ENCODE measurements at places on chromosomes 7 and 10.

- DNase-seq = no peak
Measured at GRCh38 chr7:25967278-25968204, 184.5 kb upstream of the NFE2L3 start.

DNA sequence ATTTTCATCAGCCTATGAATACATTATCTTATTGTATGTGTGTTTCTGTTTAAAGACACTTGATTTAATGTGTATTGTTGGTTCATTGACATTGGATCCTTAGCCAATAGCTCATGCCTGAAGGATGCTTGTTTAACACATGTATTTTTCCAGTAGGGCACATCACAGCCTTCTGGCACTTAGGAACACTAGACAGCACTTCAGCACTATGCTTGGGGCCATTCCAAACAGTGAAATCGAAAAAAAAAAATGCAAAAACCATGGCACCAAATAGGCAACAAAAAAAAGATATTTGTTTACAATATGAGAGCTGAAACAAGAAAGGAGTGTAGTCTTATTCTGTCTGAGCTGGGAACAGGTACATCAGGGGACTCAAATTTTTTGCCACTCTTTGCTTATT, 262.8 kb downstream of the SLC25A13 start:
- no peak for DNase-seq

DNA sequence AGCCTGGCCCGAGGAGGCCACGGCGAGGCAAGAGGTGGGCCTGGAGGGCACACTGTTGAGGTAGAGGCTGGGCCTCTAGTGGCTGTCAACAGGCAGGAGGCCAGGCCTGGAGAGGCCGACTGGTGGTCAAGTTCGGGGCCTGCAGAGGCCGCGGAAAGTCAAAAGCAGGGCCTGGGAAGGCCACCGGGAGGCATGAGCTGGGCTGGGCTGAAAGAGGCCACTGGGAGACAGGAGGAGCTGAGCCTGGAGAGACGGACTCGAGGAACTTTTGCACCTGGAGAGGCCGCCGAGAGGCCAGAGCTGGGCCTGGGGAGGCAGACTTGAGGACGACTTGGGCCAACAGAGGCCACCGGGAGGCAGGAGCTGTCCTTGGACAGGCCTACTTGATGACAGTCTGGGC, 321.2 kb downstream of the ZNF479 start:
- DNase-seq = no peak

DNA sequence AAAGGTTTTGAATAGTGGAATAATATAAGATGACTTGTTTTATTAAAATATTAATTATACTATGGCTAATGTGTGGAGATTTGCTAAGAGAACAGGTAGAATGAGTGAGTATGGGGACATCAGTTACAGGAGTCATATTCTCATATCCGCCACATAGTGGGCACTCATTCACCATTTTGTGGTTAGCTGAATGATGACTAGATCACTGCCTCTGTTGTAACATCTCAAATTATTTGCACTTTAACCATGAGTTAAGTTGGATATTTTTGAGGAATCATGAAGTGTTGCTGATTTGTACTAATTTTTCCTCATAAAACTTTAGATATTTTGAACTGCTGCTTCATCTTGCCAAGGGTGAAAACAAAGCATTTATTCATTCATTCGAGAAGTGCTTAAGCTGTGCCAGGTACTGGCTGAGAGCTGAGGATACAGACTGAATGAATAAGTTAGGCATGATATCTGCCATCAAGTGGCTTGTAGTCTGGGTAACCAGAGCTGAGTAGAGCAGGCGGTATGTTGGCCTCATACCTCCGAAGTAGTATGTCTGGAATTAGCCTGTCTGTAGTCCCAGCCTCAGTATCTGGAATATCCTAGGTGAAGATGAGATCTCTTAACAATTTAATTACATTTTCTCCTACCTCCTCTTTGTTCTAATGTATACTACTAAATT, 100.5 kb downstream of the ZEB1 start:
- no peak for DNase-seq

DNA sequence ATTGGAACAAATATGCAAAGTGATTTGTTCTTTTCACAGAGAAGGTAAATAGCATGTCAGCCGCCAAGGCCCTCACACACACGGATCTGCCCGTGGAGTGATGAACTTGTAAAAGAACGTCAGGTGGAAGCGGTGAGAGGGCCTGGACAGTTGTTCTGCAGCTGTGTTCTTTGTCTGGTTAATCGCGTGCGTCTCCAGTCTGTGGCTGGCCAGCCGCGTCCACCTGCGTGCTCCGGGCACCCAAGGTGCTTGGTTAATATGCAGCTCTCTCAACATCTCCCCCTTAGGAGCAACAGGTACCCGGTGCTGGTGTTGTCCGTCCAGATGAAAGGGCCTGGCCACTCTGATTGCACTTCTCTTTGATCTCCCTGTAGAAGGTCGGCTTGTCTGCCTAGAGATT, 162.9 kb downstream of the MGMT start:
- DNase-seq = no peak

GRCh38 chr10:32959006-32959920, 1.2 kb upstream of the ITGB1 start:
- no peak for DNase-seq

DNA sequence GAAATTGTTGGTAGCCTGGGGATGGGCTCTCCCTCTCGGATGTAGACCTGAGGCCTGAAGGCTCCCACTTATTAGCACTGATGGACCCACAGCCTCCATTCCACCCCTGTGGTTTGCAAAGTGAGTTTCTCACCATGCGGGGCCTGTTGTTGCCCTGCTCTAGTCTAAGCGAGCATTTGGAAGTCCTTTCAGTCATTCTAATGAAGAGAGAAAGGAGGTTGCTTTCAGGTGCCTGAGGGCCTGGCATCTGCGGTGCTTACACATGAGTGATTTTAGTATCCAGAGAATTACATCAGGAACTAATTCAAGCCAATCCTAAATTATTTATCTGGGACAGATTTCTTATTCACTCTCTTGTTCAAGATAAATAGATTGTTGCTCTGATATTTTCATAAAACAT, 61.6 kb downstream of the NAMPT start:
- no peak for DNase-seq

- no peak for DNase-seq
Measured at GRCh38 chr7:9711259-9711918, 1262.3 kb upstream of the PHF14 start.

- DNase-seq = no peak
Measured at GRCh38 chr7:134669845-134670373, 23.3 kb downstream of the BPGM start.

- DNase-seq = no peak
Measured at GRCh38 chr10:30862486-30862885, 169.2 kb downstream of the ZNF438 start.

DNA sequence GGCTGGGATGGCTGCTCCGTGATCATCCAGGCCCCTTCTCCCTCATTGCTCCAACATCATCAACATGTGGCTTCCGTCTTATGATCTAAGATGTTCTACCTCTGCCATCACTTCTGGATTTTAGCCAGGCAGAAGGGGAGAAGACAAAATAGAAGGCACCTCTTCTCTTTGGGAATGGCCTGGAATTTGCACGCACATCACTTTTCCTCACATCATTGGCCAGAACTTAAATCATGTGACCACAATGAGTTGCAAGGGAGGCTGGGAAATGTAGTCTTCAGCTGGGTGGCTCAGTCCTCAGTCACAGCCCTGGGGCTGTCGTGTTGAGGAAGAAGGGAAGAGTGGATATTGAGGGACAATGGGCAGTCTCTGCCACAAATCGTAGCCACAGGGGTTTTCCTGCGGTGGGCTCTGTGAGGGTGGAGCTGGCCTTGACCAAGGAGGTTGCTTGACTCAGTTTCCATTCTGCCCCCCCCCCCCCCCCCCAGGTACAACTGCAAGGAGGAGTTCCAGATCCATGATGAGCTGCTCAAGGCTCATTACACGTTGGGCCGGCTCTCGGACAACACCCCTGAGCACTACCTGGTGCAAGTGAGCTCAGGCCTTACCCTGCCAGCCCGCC, 50.3 kb downstream of the PALD1 start:
- DNase-seq = peak; percentile 23

DNA sequence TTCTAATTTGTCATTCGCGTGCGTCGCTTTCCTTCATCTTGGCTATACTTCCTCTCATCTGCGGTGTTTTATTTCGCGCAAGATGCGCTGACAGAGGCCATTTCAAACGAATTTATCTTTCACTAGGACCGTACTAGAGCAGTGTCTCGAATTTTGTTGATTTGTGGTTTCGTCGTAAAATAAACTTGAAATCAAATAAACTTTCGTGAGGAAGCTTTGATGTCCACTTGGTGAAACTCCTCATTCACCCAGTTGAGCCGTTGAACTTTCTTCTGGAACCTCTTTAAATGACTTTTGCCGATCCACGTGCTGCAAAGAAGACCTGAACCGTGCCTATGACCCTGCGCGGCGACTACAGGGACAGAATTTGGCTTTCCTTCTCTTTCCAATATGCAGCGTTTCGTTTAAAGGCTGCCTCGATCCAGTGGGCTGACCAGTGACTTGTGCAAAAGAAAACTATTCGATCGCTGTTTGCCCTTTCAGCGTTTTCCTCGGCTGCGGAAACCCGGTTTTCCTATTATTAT, 163.9 kb upstream of the PPP1R3A start:
- no peak for DNase-seq

DNA sequence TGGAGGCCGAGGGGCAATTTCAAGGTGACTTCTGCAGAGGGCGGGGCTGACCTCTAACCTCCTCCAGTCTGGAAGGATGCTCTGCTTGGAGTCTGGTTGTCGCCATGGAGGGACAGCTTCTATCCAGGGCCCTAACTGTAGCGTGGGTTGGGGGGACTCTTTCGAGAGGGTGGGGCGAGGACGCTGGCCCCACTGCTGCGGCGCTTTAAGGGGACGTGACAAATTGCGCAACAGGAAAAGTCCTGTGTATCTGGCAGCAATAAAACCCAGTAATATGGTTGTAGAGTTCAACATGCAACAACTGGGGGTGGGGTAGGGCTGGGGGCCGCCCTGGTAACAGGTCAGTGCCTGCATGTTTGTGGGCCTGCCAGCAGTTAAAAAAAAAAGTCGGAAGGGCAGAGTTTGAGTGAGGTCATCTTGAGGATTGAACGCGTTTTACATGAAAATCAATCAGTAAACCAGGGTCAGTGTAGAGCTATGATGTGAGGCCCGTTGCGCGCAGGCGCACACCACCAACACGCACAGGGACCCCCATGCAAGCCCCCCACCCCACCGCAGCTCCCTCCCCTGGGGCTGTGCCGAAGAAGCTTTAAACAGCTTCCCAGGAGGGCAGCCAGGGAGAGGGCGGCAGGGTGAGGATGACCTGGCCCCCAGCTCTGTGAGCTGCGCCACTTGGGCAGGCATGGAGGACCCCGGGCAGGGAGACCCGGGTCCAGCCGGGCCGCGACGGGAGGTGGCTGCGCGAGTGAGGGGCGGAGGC, 4.3 kb downstream of the SHH start:
- DNase-seq = no peak

GRCh38 chr10:34290412-34291081, 524.5 kb downstream of the PARD3 start:
- no peak for DNase-seq

- DNase-seq = no peak
Measured at GRCh38 chr10:100004805-100005510, 4.8 kb downstream of the DNMBP start.

DNA sequence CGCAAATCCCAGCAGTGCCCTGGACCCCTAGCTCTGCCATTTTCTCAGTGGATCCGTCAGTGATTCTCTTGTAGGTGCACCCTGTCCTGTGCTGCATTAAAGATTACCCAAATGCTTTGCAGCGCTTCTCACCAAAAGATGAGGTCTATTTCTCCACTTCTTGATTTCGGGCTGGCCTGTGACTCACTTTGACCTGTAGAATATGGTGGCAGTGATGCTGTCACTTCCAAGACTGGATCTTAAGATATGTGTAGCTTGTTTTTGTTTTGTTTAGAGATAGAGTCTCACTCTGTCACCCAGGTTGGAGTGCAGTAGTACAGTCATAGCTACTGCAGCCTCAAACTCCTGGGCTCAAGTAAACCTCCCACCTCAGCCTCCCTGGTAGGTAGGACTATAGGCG, 37.0 kb upstream of the ZMIZ1 start:
- no peak for DNase-seq

- DNase-seq = no peak
Measured at GRCh38 chr10:77546042-77546441, 91.6 kb downstream of the KCNMA1 start.

DNA sequence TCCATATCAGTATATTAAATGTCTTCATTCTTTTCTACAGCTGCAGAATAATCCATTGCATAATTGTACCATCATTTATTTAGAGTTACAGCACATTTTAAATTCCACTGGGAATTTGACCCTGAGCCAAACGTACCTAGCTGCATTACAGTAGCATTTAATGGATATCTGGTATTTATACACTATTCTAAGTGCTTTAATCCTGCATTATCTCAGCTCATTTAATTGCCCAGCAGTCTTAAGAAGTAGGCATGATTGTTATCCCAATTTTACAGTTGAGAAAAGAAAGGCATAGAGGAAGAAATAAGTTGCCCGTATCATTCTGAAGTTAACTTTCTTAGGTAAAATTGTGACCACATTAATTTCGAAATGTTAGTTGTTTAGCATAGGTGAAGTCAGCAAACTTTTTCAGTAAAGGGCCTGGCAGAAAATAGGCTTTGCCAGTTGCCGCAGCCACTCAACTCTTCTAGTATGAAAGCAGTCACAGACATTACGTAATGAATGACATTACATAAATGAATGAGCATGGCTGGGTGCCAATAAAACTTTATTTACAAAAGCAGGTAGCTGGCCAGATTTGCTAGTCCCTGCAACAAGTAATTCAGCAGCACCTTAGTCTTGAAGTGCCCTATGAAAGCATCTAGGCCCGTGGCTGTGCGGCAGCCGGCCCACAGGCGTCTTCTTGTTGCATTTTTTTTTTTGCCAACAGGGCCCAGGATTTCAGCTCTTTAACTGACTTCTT, 30.0 kb downstream of the GUSB start:
- no peak for DNase-seq

GRCh38 chr7:128781126-128781525, 5.5 kb upstream of the OPN1SW start:
- DNase-seq = no peak

DNA sequence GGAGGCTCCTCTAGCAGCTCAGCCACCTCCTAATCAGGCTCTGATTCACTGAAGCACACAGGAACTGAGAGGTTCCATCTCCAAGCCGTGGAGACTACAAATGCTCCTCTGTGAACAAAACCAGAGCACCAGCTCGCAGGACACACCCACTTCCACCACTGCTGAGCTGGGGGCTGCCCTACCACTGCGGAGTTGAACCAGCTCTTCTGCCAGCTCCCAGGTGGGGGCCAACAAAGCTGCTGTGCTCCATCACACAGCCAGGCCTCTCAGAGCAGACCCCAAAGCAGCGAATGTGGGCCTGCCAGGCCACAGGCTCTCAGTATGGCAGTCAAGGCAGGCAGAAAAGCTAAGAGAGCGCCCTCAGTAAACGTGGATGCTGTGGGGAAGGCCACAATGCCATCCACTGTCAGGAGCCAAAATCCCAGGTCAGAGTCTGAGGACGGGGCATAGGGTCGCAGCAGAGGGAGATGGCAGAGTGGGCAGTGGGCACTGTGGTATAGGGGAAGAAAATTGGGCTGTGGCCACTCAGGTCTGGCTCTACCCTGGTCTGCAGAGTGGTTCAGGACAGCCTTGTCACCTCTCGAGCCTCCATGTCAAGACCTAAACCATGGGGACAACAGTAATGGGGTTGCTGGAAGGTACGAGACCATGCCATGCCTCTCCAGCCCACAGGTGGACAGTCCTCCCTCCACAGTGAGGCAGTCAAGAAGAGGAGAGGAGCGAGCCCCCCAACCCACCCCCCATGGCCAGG, 82.1 kb downstream of the GRID1 start:
- DNase-seq = no peak

Measured in NCI-H1048 (cell line).